Vagina (tissue), 2 donors: ENCODE measurements at places on chromosomes 5 and 9.

DNA sequence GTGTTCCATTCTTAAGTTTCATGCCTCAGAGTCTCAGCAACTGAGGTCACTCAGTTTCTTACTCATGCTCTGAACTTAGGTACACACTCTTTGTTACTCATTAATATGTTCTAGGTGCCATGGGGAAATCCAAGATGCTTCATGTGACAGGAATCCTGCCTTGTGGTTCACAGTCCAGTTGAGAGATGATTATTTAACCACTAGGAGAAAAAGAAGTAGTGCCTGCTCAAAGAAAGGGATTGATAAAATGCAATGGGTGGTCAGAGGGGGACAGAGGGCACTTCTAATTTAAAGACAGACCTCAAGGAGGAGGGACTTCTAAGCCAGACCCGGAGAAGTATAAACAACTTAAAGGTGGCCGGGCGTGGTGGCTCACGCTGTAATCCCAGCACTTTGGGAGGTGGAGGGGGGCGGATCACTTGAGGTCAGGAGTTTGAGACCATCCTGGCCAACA, 69.0 kb downstream of the UGCG start:
- no peaks in the 10 kb centered on the region for H3K4me1 ChIP-seq
- H3K36me3 ChIP-seq, result no peaks in the 10 kb centered on the region
- no peak overlapping the region for H3K27ac ChIP-seq
- H3K27me3 ChIP-seq, result no peaks in the 10 kb centered on the region

DNA sequence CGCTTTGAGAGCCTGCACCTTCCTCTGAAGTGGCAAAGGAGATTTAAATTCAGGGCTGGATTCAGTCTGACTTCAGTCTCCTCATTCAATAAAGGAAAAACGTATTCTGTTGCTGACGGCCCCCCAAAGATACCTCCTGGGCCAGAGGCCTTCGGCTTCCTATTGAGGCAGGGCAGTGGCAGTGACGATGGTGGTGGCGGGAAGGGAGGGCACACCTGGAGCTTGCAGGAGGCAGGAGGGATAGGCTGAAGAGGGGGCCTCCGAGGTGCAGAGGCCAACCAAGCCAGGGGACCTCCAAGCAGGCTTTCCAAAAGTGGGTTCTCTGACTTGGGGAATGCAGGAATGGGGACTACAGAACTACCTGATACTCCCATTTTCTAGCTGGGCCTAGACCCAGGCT, 15.9 kb downstream of the RNF44 start:
- DNase-seq, result no peak
- no peaks in the 10 kb centered on the region for H3K27me3 ChIP-seq
- no peaks in the 10 kb centered on the region for H3K4me1 ChIP-seq

- no peaks in the 10 kb centered on the region for H3K36me3 ChIP-seq
- no peaks in the 10 kb centered on the region for H3K27me3 ChIP-seq
- no peak overlapping the region for H3K4me3 ChIP-seq
- H3K4me1 ChIP-seq, result no peaks in the 10 kb centered on the region
These were observed 7.8 kb upstream of the RUSC2 start for GRCh38 chr9:35482071-35482470.

DNA sequence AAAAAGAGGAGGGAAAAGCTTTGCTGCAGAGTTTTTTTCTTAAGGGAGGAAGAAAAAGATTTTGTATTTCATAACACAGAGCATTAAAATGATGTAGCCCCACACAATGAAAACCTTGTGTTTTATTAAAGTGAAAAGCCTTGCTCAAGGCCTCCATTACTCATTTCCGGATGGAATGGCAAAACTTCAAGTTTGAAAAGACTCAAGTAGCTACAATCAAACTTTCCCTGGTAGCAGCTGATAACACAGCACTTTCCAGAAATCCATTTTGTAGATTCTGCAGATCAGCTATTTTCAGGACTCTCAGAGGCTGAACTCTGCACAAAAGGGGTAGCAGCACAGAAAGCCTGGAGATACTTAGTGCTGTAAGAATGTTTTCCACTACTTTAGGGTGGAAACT, 374.8 kb downstream of the NFIB start:
- H3K4me1 ChIP-seq, result no peaks in the 10 kb centered on the region
- no peak for DNase-seq
- H3K27ac ChIP-seq, result no peak overlapping the region
- H3K4me3 ChIP-seq, result no peak overlapping the region
- no peaks in the 10 kb centered on the region for H3K27me3 ChIP-seq
- no peaks in the 10 kb centered on the region for H3K36me3 ChIP-seq

DNA sequence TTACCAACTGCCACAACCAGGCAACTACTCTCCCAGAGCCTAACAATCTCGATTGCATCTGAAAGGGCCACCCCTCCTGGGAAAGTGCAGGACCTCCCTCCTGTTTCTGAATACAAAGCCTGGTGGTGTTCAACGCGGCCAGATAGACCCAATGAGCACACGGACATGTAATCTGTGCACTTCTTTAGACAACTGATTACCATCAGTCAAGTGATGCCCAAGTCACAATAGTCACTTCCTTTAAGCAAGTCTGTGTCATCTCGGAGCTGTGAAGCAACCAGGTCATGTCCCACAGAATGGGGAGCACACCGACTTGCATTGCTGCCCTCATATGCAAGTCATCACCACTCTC, 739 bp downstream of the C9orf72 start:
- no peaks in the 10 kb centered on the region for H3K27me3 ChIP-seq
- peaks cover 10% of the 10 kb centered on the region for H3K4me1 ChIP-seq
- DNase-seq, result no peak
- peak overlapping the region; percentile 66 for H3K4me3 ChIP-seq

DNA sequence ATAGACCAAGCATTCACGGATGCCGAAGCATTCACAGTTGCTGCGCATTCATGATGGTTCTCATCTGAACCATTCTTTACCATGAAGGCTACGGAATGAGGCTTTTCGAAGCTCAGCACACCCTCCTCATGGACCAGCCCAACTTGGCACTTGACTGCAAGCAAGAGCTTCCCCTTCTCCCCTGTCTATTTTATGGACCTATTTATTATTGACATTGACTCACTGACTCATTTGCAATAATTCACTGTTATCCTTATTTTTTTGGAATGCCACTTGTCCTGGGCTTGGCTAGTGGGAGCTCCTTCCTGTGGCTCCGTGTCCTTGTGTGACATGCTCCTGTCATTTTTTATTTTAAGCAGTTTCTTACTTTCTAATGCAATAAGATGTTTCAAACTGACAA, 51.5 kb upstream of the ICE1 start:
- DNase-seq, result no peak
- H3K4me3 ChIP-seq, result no peak overlapping the region
- no peaks in the 10 kb centered on the region for H3K27me3 ChIP-seq
- no peak overlapping the region for H3K27ac ChIP-seq

DNA sequence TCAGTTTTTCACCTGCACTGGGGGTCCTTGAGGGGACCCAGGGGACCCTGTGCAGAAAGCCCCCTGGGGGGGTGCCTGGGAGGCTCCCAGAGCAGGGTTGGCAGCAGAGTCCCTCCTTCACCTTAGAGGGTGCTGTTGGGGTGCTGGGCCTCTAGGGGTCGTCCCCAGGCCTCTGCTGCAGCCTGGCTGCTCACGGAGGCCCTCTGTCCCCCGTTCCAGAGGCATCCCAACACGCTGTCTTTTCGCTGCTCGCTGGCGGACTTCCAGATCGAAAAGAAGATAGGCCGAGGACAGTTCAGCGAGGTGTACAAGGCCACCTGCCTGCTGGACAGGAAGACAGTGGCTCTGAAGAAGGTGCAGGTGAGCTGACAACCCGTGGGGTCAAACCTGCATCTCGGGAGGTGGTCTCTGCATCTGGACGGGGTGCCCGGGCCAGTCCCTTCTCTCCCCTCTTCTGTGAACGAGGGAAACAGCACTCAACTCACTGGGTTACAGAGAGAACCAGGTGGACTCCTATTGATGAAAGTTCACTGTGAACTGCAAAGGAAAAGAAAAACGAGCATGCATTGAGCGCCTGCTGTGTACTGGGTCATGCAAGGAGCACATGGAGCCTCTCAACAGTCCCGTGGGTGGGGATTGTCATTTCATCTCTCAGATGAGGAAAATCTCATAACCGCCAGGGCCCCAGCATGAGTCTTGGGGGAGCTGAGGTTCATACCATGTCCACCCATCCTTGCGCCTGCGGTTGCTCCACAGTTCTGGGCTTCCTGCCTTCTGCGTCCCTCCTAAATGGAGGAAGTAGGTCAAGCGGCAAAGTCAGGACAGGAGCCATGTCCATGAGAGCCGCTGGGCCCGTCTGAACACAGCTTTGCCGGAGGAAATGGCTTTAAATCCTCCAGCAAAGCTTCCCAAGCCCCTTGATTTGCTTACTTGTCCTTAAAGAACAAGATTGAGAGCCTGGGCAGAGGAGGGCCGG, 54.8 kb downstream of the NEK6 start:
- no peaks in the 10 kb centered on the region for H3K27me3 ChIP-seq
- no peak overlapping the region for H3K27ac ChIP-seq
- no peak for DNase-seq
- no peaks in the 10 kb centered on the region for H3K36me3 ChIP-seq

DNA sequence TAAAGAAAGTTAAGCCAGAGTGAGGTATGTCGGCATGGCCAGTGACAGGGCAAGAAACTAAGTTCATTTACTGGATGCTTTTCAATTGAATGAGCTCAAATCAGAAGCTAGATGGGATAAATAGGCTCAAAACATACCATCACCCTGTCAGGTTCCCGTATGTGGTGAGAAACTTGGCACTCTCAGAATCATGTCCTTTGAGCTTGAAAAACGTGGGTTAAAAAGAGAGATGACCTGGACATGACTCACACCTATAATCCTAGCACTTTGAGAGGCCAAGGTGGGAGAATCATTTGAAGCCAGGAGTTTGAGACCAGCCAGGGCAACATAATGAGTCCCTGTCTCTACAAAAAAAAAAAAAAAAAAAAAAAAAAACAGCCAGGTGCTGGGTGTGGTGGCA, 121.7 kb upstream of the RGMB start:
- H3K4me1 ChIP-seq, result no peaks in the 10 kb centered on the region
- no peak overlapping the region for H3K4me3 ChIP-seq
- H3K36me3 ChIP-seq, result no peaks in the 10 kb centered on the region
- no peak overlapping the region for H3K27ac ChIP-seq
- DNase-seq, result no peak

DNA sequence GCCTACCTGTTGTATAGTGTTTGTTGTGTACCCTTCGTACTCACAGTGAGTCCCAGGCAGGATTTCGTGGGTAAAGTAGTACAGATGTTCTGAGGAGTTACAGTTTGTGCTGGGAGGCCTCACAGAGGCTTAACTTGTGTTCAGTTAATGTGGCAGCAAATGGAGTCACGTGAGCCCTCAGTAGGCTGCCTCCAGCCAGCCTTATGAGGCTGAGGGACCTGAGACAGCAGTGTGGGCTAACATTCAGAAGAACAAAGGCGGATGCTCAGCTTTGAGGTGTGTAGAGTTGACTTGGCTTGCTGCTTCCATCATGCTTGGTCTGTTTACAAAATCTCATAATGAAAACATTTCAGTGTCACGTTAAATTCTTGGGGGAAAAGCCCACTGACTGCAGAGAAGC, 118.1 kb downstream of the TRIO start:
- H3K27ac ChIP-seq, result no peak overlapping the region
- H3K4me1 ChIP-seq, result peaks cover 31% of the 10 kb centered on the region
- no peaks in the 10 kb centered on the region for H3K27me3 ChIP-seq
- DNase-seq, result no peak
- no peak overlapping the region for H3K4me3 ChIP-seq
- H3K36me3 ChIP-seq, result no peaks in the 10 kb centered on the region

DNA sequence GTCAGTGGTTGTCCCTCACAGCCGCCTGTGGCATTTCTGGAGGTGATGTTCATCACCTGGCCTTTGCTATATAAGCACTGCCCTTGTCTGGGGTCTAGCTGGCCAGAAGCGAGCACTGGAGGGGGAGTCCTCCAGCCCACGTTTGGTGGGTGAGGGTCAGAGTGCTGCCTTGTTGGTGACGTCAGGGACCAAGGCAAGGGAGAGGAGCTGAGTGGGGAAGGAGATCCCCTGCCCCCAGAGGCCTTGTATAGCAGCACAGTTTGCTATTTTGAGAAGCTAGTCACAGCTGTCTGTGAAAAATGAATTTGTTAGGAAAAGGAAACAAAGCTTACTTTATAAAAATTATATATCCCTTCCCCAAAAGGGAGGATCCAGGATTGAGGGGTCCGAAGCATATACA, 49.8 kb downstream of the SYK start:
- DNase-seq, result peak; percentile 82
- no peak overlapping the region for H3K4me3 ChIP-seq
- no peaks in the 10 kb centered on the region for H3K36me3 ChIP-seq
- no peaks in the 10 kb centered on the region for H3K4me1 ChIP-seq
- no peak overlapping the region for H3K27ac ChIP-seq
- H3K27me3 ChIP-seq, result no peaks in the 10 kb centered on the region

DNA sequence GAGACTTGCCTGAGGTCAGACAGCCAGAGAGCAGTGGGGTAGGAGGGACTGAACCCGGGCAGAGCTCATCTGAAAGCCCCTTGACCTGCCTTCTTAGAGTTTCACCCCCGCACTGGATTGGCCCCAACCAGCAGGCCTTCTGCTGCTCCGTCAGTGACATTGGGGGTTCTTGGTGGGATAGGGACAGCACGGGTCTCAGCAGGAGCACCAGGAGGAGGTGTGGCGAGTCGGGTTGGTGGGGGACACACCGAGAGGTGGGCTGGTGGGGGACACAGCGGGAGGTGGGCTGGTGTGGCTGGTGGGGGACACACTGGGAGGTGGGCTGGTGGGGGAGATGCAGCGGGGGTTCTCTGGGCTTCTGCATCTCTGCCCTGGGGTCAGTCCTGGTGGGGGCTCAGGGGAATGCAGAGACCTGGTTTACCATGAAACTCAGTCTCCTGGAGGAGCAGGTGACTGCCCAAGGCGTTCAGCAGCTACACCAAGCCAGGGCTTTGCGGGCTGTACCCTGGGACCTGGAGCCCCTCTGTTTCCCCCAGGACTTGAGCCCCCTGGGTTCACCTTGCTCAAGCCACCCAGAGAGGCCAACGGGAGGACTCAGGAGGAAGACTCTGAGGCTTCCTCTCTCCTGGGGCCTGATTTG, 28.1 kb upstream of the RNU6ATAC start:
- H3K36me3 ChIP-seq, result no peaks in the 10 kb centered on the region
- H3K4me1 ChIP-seq, result peaks cover 8% of the 10 kb centered on the region
- no peak overlapping the region for H3K27ac ChIP-seq
- H3K4me3 ChIP-seq, result no peak overlapping the region

DNA sequence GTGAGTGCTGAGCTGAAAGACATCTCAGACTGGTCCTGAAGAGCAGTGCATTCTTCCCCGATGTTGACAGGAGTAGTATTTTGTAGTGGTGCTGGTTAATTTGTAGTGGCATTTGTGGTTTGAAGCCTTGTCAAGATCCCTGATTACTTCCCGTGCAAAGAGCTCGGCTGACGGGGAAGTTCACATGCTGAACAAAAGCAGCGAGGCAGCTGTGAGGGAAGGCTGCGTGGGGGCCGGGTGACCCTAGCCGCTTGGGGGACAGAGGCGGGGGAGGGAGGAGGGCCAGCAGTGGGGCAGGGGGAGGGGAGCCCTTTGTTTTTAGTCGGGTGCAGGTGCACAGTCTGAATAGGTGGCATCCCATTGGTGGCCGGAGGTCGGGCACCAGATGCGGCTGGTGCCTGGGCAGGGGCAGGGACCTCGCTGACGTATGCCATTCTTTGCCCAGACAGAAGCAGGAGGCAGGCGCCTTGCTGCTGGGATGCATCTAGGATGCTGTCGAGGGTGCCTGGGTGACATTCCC, 64.7 kb downstream of the CRB2 start:
- H3K27ac ChIP-seq, result no peak overlapping the region
- no peak for DNase-seq
- peaks cover 7% of the 10 kb centered on the region for H3K36me3 ChIP-seq
